D721Med (cell line): ENCODE measurements at places on chromosomes 12 and 14.

DNA sequence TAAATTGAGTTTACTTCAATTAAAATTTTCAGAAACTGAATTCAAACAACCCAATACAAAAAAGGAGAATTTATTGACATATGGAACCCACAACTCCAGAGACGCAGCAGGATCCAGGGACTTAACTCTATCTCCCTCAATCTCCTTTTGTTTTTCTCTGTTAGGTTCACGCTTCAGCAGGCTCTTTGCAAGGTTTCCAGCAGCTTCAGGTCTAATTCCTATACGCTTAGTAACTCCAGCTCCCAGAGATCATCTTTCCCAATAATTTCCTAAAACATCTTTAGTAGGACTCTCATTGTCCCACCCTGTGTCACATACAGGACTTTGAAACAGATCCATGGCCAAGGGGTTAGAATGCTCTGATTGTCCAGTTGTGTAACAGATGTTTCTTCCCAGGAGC is 175.2 kb downstream of the RMST start:
- DNase-seq, result no peak

GRCh38 chr14:51792809-51793208 is 67.6 kb upstream of the GNG2 start:
- DNase-seq, result no peak

- DNase-seq, result no peak
Measured at GRCh38 chr14:58671436-58671835, 33.7 kb downstream of the DACT1 start.

- DNase-seq, result no peak
Measured at GRCh38 chr14:23660290-23661226, 24.4 kb downstream of the DHRS2 start.

GRCh38 chr12:2583091-2583497 is 211.7 kb upstream of the FKBP4 start:
- DNase-seq, result peak; percentile 75

GRCh38 chr12:51923506-51924365 is 16.4 kb downstream of the ACVRL1 start:
- DNase-seq, result no peak

- DNase-seq, result no peak
Measured at GRCh38 chr12:50568338-50569091, 63.7 kb downstream of the DIP2B start.

DNA sequence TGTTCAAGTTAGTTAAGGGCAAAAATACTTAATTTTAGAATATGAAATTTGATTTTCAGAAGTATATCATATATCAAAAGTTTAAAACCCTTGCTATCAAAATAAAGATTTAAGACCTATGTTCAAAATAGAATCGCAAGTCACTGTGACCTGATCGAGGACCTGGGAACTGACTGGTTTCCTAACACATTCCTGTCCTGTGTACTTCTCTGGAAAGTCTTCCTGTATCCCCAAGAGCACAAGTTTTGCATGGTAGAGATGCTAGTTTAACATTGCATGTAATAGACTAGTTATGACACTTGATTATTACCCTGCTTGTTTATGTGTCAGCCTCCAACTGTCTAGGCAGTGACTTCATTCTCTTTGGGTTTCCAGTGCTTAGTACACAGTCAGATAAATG is 30.3 kb downstream of the BCAT1 start:
- DNase-seq, result no peak

GRCh38 chr14:32038876-32039275 is 38.2 kb upstream of the ARHGAP5 start:
- no peak for DNase-seq

DNA sequence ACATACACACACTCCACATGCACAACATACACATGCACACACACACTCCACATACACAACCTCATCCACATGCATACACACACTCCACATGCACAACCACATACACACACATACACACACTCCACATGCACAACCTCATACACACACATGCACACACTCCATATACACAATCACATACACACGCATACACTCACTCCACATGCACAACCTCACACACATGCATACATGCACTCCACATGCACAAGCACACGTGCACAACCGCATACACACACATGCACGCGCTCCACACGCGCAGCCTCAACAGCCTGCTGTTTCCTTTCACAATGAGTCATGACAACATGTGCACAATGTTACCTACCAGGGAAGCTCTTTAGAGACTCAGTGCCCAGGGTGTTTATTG is 61.2 kb upstream of the TMEM132C start:
- no peak for DNase-seq

DNA sequence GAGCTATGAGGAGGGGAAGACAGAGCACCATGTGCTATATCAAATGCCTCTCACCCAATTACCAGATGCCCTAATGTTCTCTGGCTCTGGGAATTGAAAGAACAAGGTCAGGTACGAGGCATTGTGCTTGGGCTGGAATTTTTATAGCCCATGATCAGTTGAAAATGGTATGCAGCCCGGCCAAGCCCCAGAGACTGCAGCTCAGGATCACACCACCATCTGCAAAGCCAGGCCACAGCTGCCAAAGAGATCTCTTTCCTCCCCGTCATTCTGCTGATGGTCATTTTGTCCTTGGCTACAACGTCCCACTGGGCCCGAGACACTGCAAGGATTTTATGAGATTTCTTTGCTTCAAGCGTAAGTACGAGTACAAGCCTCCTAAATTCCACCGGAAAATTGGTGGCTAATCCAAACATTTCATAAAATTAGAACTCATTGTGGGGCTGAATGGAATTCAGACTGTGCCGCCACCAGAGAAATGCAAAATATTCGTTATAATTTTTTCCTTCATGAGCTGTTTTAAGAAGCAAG is 15.1 kb downstream of the NUAK1 start:
- no peak for DNase-seq

- DNase-seq, result no peak
Measured at GRCh38 chr12:51906430-51907082, 748 bp upstream of the ACVRL1 start.

GRCh38 chr12:122501489-122501989 is 807 bp upstream of the ZCCHC8 start:
- DNase-seq, result no peak

DNA sequence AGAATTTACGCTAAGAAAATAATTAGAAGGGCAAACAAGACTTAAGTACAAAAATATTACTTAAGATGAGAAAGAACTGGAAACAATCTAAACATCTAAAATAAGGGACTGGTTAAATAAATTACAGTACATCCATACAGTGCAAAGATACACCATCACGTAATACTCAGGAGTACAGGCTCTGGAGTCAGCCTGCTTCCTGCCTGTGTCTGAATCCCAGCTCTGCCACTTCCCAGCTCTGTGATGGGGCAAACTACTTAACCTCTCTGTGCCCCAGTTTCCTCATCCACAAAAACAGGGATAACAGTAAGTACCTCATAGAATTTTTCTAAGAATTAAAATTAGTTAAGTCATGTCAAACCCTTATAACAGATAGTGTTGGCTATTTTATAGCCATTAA is 36.0 kb downstream of the PPTC7 start:
- no peak for DNase-seq

DNA sequence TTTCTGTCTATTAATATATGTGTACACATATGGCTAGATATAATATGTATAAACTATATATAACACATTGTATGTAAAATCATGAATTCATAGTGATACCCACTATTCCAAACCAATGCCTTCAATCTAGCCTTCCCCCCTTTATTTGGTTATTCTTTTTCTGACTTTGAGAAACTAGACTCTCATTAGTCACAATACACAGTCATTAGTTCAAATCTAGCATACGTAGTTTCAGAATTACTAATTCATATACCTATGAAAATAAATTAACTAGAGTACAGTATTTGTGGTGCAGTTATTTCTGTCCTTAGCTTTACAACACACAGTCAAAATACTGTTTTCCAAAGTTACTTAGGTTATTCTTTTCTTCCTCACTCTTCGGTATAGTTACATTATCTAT is 268.2 kb downstream of the DPF3 start:
- no peak for DNase-seq

GRCh38 chr12:23350808-23351207 is 598.7 kb downstream of the SOX5 start:
- DNase-seq, result no peak

- DNase-seq, result no peak
Measured at GRCh38 chr12:84874125-84874824, 38.3 kb downstream of the SLC6A15 start.

- DNase-seq, result peak; percentile 91
Measured at GRCh38 chr12:6768990-6769389, 2.8 kb downstream of the PTMS start.

- DNase-seq, result no peak
Measured at GRCh38 chr14:50035214-50035613, 81.2 kb downstream of the VCPKMT start.

DNA sequence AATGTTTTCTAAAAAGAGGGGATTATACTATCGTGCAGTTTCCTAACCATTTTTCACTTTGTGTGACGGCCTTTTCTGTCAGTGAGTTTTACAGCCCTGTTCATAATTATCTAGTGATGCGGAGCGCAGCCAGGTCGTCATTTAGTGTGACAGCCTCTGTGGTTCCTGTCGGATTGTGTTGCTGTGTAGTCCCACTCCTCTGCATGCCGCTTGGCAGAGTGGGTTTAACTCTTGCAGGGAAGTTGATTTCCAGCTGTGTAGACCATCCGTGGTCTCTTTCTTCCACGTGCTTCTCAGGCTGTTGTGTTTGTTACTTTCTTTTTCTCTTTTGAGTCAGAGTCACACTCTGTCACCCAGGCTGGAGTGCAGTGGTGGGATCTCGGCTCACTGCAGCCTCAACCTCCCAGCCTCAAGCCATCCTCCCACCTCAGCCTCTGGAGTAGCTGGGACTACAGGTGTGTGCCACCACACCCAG is 8.6 kb downstream of the RAN start:
- DNase-seq, result no peak

- DNase-seq, result no peak
Measured at GRCh38 chr12:96493106-96493505, 3.7 kb downstream of the CFAP54 start.

- no peak for DNase-seq
Measured at GRCh38 chr12:122040579-122041386, 19.1 kb downstream of the BCL7A start.

DNA sequence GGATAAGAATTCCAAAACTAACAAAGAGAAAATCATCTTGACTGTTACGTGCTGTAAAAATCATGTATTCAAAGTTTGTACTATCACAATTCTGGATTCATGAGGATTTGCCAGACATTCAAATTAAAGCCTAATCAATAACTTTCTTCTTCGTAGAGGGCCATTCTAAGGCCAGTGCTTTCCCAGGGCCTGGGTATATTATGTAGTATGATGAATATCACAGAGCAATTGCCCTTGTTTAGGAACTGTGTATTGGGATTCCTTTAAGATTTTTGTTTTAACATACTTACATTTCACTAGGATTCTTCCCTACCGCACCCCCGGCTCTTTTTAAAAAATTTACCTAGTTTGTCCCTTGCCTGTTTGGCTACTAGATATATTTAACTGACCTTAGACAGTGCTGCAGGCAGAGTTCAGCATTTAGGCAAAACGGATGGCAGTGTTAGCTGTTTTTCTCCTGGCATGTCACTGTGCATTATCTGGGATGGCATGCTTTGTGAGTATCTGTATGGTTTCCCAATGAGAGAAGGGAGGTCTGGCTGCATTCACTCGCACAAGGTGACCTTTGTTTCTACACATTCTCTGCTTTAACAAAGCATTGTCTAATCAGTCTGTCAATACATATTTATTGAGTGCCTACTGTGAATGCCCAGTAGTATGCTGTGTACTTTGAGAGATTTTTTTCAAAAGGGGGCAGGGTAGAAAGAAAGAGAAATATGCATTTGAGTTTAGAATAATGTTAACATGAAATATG is 63.3 kb downstream of the ERC1 start:
- DNase-seq, result no peak

DNA sequence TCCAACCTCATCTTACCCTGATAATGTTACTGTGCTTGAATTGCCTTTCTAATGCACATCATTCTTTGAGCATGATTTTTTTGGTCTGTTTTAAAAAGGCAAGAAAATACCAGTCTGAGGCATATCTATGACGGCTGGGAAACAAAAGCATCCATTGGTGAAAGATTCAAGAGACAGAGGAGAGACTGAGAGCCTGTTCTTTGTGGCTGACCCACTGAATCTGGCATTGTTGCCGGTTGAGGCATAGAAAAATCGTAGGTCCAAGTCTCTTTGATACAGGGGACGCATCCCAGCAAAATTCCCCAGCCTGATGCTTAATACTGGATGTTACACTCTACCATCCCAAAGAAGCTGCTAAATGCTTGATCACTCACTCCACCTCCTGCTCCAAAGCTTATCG is 2.9 kb upstream of the KLHL42 start:
- no peak for DNase-seq

DNA sequence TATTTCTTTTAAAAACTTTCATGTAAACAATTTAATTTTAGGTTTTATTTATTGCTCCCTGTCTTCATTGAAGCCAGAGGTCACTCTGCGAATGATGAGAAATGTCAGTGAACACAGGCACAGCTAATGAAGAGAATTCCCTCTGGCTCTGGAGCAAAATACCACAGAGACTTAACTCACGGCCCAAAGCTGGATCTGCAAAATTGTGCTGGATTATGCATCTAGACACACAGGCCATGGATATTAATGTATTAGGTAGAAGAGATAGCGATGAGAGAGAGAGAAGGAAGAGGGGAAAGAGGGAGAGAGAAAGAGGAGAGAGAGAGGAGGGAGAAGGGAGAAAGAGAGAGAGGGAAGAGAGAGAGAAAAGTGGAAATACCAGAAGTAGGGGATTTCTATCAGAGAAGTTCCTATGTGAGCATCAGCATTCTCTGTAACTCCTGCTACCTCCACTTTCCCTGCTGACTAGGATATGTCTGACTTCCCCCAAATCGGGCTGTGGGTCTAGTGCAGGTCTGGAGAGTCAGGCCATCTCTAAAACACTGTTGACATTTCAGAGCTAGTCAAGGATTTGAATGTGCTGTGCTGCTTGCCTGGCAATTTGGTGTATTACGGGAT is 3.7 kb downstream of the ARHGDIB start:
- DNase-seq, result no peak

DNA sequence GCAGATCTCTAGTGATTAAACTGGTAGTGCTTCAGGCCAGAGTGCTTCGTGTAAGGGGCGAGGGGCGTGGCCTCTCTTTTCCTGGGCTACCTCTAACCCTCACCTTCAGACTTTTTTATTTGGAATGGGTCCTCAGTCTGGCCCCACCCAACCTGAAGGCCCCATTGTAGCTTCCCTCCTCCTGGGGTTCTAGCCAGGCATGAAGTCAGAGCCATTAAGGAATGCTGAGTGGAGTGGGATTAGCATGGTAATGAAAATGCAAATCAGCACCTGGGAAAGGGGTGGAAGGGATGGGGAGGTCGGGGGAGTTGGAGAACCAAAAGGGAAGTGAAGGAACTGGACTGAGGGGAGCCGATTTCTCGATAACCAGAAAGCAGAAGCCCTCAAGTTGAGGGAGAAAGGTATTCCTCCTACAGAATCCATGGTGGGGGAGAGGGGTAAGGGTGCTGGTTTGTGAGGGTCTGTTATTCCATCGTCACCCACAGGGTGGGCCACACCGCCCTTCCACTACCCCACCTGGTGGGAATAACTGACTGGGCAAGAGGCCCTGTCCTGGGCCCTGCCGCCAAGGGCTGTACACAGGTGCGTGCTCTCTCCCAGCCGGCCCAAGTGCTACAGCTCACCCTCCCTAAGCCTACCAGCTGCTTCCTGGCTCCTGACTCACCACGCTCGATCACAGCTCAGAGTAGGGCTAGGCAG is 14.1 kb downstream of the ZFHX2 start:
- DNase-seq, result no peak

GRCh38 chr14:88910386-88910785 is 85.9 kb downstream of the TTC8 start:
- no peak for DNase-seq
